Type B pancreatic cell (in vitro differentiated cells): ENCODE measurements at places on chromosomes 3 and 15. TPM values are rescaled to one million over a fixed set of nuclear protein-coding genes. Genes with fewer than 3 reads are reported as not detected.

DNA sequence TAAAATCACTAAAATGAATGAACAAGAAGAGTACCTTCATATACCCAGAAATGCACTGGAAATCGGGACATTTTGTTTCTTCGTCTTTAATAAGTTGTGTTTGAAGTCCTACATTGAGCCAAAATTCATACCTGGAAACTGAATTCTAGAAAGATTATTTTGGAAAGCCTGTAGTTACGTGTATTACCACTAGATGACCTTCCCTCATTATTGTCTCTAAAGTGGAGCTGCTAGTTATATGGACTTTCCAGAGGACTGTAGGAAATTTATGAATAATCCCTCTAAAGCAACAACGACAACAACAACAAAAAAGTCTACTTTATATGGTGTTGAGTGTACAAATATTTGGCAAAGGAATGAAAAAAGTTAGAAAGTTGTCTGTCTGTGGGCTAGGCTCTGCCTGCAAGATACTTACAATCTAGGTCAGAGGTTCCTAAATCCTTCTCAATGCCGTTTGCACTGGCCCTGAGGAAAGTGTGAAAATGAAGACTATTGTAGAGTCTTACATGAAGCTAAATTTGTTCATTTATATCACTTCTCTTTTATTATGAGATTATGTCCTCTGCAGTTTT, 234.8 kb upstream of the NR2E3 start:
- H3K27ac ChIP-seq = no peak overlapping the region

DNA sequence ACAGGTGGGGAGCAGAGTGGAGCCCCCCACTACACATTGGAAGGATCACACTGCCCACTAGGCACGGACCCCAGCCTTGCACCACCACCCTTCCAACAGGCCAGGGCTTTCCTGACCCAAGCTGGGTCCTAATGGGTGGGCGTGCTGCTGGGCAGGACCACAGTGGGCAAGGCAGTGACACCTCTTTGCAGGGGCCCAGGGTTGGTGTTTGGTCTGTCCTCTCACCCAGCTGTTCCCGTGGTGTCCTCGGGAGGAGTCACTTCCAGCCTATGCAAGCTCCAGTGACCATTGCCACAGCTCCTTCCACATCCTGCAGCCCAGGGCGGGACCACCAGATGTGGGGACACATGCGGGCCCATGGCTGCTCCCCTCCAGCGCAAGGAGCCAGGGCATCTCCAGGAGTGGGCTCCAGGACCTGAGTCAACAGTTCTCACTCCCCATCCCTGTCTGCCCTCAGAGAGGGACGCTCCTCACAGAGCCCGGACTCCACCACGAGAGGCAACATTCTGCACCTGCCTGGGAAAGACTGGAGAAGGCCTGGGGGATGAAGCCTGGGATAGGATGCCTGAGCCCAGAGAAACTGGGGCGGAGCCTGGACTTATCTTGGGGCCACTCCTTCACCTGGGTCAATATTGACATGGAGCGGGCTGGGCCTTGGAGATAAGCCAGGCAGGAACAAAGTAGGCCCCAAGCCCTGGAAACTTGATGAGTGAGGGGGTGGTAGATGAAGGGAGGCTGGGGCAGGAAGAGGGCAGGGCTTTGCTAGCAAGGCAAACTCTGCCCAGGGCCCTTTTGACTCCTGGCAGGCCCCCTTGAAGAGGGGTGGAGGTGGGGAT, 3.9 kb upstream of the VILL start:
- H3K36me3 ChIP-seq = peaks cover 12% of the 10 kb centered on the region
- no peaks in the 10 kb centered on the region for H3K27me3 ChIP-seq
- peaks cover 16% of the 10 kb centered on the region for H3K4me1 ChIP-seq
- H3K27ac ChIP-seq = no peak overlapping the region
- no peak overlapping the region for H3K4me3 ChIP-seq

- no peak overlapping the region for H3K4me3 ChIP-seq
- H3K4me1 ChIP-seq = peaks cover 5% of the 10 kb centered on the region
- peaks cover 20% of the 10 kb centered on the region for H3K36me3 ChIP-seq
- no peaks in the 10 kb centered on the region for H3K27me3 ChIP-seq
- no peak for DNase-seq
Observed at GRCh38 chr3:4768021-4768420, 211.2 kb upstream of the BHLHE40 start.

DNA sequence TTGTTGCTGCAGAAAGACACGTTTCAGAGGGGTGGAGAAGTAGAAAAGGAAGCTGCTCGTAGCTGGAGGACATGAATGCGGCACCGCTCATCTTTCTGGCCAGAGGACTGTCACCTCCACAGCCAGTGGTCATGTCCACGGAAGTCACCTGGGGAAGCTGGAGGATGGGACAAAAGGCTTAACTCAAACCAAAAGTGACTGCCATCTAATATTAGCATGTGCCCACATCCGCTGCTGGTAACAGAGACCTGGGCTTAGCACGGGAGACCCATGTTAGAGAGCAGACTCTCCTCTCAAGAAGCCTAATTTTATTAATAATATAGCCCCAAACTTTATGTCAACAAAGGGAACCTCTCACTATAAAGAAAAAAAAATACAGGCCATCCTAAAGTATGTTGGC, 5.9 kb downstream of the MEX3B start:
- H3K27me3 ChIP-seq = no peaks in the 10 kb centered on the region
- no peak overlapping the region for H3K27ac ChIP-seq
- H3K36me3 ChIP-seq = peaks cover 14% of the 10 kb centered on the region
- no peak for DNase-seq

DNA sequence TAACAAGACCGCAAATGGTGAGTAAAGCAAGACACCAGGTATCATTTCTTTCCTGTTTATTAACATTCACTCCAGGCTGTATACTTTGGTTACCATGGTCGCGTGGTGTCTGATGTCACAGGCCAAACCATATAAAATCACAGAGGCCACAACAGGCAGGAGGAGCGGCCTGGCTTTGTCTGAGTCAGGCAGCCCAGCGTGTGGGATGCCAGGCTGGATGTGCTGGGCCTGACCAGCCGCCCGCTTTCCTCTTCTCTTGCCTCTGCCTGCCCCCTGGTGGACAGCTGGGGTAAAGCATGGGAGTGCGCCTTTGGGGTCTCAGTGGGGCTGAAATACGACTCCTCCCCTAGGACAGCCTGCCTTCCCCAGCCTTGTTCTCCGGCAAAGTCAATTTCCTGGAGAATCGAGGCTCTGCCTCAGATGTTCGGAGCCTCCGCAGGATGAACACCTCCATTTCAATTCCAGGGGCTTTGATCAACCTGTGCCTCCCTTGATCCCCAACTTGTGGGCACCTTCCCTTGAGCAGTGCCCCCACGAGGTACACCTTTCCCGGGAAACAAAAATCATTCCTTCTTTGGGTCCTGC, 78.2 kb downstream of the CCNL1 start:
- H3K27ac ChIP-seq = peak overlapping the region; percentile 81
- peak overlapping the region; percentile 41 for H3K4me3 ChIP-seq
- H3K4me1 ChIP-seq = peaks cover 48% of the 10 kb centered on the region
- peak; percentile 96 for DNase-seq

- H3K36me3 ChIP-seq = no peaks in the 10 kb centered on the region
- H3K27me3 ChIP-seq = peaks cover 23% of the 10 kb centered on the region
- H3K4me3 ChIP-seq = peak overlapping the region; percentile 44
- peaks cover 13% of the 10 kb centered on the region for H3K4me1 ChIP-seq
Observed at GRCh38 chr15:29676961-29677402, 145.3 kb downstream of the TJP1 start.

- DNase-seq = no peak
- H3K4me1 ChIP-seq = no peaks in the 10 kb centered on the region
- peaks cover 14% of the 10 kb centered on the region for H3K27me3 ChIP-seq
Observed at GRCh38 chr3:30864836-30865235, 29.6 kb downstream of the GADL1 start.

GRCh38 chr3:143795874-143796273, 52.4 kb downstream of the SLC9A9 start:
- H3K27ac ChIP-seq = no peak overlapping the region
- no peak overlapping the region for H3K4me3 ChIP-seq
- no peaks in the 10 kb centered on the region for H3K36me3 ChIP-seq
- no peaks in the 10 kb centered on the region for H3K4me1 ChIP-seq
- DNase-seq = no peak

- H3K4me1 ChIP-seq = peaks cover 11% of the 10 kb centered on the region
- no peaks in the 10 kb centered on the region for H3K27me3 ChIP-seq
- no peaks in the 10 kb centered on the region for H3K36me3 ChIP-seq
- H3K4me3 ChIP-seq = peak overlapping the region; percentile 23
- H3K27ac ChIP-seq = peak overlapping the region; percentile 46
Observed at GRCh38 chr3:100561459-100562158, 47.8 kb upstream of the ADGRG7 start.

DNA sequence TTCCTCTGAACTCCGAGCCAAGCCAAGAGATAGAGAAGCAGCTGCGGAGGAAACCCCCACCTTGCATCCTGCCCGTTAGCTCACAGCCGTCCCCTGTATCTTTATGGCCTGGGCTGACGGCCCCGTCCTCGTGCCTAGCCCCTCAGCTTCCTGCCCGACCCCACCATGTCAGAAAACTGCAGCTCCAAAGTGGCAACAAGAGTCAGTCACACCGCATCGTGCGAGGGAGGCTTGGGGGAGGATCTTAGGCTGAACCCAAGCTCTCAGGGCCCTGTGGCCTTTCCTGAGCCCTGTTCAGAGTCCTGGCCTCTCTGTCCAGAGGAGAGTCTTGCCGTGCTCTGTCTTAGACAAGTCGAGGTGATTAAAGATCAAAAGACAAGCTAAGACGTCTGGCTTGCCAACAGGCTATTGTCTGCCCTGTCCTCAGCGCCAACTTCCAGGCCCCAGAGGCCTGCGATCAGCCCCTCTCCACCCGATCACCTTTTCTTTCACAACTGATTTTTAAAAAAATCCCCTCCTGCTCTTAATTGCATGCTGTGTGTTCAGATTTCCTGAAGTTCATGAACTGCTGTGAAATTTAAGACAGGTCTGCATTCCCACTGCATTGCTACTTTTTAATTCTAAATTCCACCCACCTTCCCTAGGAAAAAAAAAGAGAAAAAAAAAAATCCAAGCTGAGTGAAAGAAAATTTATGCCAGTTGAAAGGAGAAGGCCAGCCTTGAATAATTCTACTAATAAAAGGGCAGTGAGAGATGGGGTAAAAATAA, 89.7 kb upstream of the WNT5A start:
- peak overlapping the region; percentile 21 for H3K4me3 ChIP-seq
- DNase-seq = no peak
- H3K27me3 ChIP-seq = peaks cover 8% of the 10 kb centered on the region
- peaks cover 45% of the 10 kb centered on the region for H3K4me1 ChIP-seq
- no peaks in the 10 kb centered on the region for H3K36me3 ChIP-seq

DNA sequence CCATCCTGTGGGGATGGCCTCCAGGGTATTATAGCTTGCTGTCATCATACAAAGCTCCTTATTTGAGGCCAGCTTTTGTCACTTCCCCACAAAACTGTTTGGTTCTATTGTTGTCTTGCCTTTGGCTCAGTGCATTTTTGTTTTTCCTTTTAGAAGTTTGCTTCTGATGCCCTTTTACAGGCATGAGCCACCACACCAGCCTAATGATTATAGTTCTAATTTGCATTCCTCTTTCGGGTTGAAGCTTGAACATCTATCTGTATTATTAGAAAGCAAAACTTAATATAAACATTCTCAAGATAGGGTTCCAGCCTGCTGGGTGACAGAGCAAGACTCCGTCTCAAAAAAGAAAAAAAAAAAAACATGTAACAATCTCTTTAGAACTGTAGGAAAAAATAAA, 39.8 kb downstream of the SMARCC1 start:
- DNase-seq = no peak
- no peaks in the 10 kb centered on the region for H3K4me1 ChIP-seq
- H3K36me3 ChIP-seq = peaks cover 13% of the 10 kb centered on the region
- no peaks in the 10 kb centered on the region for H3K27me3 ChIP-seq
- no peak overlapping the region for H3K27ac ChIP-seq

DNA sequence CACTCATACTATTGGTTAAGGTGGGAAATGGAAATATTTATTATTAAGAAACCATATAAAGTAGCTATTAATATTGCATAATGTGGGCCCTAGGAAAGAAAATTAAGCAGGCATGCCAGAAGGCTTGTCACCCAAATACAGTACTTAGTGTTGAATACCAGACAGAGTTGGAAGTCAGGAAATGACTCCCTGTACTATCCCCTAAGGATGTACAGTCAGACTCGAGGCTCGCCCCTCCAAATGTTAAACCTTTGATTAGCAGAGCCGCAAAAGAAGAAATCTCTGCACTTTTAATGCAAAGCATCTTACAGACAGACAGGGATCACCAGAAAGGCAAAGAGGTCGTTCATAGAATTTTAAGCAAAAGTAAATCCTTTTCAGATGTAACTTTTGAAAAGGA, 11.3 kb upstream of the RBSN start:
- no peaks in the 10 kb centered on the region for H3K36me3 ChIP-seq
- no peak for DNase-seq
- no peak overlapping the region for H3K27ac ChIP-seq
- no peak overlapping the region for H3K4me3 ChIP-seq

DNA sequence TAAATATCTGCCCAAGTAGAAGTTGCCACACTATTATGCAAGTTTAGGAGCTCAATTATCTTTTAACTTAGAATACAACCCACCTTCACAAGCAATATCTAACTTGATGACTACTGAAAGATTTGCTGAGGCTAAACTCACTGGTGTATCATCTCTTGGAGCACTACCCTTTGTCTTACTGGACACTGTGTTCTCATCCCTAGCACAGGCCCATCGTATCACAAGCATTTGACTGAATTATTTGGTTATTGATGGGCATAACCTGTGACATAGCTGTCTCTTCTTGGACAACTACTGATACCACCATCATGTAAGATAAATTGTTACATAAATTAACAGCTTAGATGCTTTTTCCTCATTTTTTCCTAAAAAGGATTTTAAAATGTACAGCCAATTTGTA, 216.2 kb upstream of the THBS1 start:
- peaks cover 18% of the 10 kb centered on the region for H3K4me1 ChIP-seq
- no peaks in the 10 kb centered on the region for H3K36me3 ChIP-seq

GRCh38 chr3:123123716-123124616, 57.1 kb downstream of the PDIA5 start:
- no peak for DNase-seq
- peaks cover 16% of the 10 kb centered on the region for H3K4me1 ChIP-seq
- peak overlapping the region; percentile 49 for H3K27ac ChIP-seq
- peaks cover 28% of the 10 kb centered on the region for H3K36me3 ChIP-seq

The KLHL6 gene
- total RNA-seq = not detected in 2 replicates

The TMEM158 gene
- 8.9 and 10.1 TPM in 2 replicates for total RNA-seq

The ROBO2 gene
- 8.4 and 22.7 TPM in 2 replicates for total RNA-seq

The SLC7A14 gene
- total RNA-seq = 3.3 and 13.5 TPM in 2 replicates

The THAP10 gene
- total RNA-seq = 2.7 and 5.3 TPM in 2 replicates

The MUSTN1 gene
- 1.8 TPM in 1 of 2 replicates, not detected in the other for total RNA-seq

The ISG20 gene
- 4.9 and 7.9 TPM in 2 replicates for total RNA-seq
